ENCODE measurements at places on chromosomes 7 and 10. TPM values are rescaled to one million over a fixed set of nuclear protein-coding genes. Genes with fewer than 3 reads are reported as not detected.
A peak's percentile ranks its signal among the peaks of the same experiment; 100 is the strongest.

DNA sequence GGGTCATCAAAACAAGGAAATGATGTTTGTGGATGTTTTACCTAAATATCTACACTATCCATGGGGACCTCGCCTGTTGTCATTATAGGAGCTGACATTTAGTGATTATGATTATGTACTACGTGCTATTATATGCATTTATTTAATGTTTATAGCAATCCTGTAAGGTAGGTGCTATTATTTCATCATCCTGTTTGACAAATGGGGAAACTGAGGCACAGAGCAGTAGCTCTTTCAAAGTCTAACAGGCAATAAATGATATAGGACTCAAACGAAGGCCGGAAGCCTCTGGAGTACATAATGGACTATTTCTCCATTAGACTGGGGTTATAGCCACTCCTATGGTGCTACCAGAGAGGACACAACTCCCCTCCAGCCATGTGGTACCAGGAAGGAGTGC, 60.6 kb upstream of the KDM7A start:
- DNase-seq: no peak

DNA sequence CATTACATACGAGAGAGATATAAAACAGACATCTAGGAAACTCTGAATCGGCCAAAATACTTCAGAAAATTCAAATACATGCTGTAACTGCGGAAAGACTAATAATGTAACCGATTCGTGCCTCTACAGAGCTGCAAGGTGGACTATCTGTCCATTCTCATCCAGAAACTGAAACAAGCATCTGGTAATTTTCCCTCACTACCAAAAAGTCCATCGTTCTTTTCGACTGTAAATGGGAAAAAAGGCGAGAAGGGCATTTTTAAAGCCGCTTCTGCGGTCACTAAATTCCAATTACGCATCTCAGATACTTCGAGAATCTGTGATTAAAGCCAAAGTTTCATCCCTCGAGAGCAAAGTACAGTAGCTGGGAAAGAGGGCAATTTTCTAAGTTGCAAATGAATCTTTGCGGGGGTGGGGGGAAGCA, 1.3 kb downstream of the OGA start:
- no peak for DNase-seq

- no peak for DNase-seq
Observed at GRCh38 chr10:49690698-49691356, 11.4 kb downstream of the C10orf53 start.

ZNF804B gene
- polyA plus RNA-seq: not detected

DNA sequence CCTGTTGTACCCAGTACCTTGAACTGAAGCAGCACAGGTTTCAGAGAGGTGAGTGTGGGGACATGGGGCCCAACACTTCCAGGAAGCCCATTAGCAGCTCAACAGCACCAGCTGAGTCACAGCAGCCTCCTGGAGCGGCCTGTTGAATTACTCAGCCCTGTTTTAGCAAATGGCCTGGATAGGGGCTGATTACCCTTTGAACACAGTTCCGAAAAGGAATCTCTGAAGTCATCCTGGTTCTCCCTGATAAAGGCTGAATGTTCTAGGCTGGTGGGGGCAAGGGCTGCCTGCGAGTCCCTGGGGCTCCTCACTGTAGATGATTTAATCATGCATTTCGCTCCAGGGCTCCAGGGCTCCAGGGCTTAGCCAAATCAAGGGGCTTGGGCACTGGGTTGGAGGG, 287.5 kb downstream of the GRID1 start:
- DNase-seq: no peak

DNA sequence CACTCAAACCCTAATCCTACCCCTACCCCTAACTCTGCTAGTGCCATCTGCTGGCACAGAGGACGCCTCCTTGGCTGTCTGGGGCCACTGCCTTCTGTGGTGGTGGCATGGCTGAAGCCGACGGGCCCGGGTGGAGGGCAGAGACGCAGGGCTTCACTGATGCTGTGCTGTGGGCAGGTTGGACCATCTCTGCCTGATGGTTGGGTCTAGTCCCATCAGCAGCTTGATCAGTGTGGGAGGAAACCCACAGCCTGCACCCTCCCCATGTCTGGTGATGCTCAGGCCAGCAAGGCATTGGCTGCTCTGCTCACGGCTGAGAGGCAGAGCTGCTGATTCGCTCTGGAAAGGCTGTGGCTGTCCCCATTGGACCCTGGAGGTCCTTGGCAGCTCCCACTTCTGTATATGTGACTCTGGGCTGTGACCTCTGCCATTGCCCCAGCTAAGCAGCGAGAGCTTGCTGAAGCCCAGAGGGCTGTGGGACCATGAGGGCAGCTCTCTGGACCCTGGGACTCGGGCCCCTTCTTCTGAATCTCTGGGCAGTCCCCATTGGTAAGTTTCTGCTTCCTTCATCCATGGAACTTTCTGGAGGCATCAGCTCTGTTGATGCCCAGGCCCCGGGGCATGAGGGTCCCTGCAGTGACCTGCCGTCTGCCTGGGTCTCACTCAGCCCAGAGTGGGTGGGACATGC, at the start of gene SCART1:
TSS of gene SCART1 (plus strand) at position 430 of the 688 bp plus-strand sequence. CDS start at position 483, 53 bp downstream.
- no peak for DNase-seq

ICA1 gene
- 6.9 TPM for polyA plus RNA-seq

DNA sequence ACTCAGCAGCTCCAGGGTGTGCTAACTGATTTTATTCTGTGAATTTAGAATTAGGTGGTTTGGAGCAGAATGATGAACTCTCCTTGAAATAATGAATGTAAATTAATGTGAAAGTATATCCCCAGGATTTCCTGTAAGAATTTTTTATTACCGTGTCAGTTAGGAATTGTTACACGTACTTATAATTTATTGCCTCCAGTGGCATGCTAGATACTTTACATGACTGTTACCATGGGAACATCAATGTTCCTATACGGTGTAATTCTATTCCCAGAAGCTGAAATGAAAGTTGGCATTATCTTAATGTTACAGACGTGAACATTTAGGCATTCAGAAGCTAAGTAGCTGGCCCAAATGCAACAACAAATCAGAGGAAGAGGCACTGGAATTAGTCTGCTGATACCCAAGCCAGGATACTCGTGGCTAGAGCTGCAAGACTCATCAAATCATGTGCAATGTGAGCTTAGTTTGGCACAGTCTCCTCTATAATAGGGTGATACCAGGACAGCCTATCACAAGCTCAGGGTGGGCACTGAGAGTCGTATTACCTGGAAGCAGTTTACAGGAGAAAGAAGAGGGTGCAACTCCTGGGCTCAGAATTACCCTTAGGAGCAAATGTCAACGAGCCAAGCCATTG, 30.0 kb upstream of the PRKAR2B start:
- DNase-seq: no peak

DNA sequence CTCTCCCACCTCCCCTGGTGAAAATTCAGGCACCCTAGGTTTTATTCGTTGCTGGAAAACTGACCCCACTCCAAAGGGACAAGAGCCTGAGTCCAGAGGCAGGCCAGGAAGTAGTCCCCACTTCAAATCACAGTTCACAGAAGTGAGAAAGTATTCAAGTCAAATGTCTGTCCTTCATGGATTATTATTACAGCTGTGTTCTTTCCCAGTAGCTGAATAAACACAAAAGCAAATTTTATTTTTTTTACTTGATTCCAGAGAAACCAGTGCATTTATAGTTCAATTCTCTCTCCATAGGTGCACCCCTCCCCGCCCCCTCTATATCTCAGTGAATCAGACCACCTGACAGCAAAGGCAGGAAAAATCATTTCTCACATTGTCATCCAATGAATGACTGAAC, 113.8 kb upstream of the COL1A2 start:
- no peak for DNase-seq

- DNase-seq: no peak
Observed at GRCh38 chr10:63237396-63237795, 104.3 kb downstream of the NRBF2 start.

GRCh38 chr10:3213758-3214515, 41.4 kb upstream of the PITRM1 start:
- no peak for DNase-seq

GRCh38 chr10:126288547-126289493, 99.5 kb downstream of the ADAM12 start:
- DNase-seq: no peak

DNA sequence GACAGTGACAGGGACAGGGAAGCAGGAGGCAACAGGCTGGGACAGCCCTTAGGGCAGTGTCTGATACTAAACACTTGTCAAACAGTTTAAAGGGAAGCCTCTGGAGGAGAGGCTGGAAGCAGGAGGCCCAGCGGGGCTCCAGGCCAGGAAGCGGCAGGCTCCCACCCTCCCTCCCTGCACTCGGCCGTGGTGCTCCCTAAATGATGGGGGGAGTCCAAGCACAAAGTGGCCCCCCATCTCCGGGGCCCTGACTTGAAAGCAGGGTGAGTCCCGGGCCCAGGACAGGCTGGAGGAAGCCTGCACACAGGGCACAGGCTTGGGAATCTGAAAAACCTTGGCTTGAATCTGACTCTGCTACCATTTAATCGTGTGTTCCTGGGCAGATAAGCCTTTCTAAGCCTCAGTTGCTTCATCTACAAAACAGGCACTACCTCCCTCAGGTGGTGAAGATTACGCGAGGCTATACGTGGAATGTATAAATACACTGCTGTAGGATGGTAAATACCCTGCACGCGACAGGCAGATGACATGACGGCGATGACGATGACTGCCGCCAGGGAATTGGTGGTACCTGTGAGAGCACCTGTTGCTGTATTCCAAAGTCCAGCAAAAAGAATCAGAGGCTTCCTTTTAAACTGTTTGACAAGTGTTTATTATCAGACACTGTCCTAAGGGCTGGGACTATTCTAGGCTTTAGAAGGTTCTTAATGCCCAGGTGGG, 34.1 kb downstream of the GBX1 start:
- DNase-seq: no peak

DNA sequence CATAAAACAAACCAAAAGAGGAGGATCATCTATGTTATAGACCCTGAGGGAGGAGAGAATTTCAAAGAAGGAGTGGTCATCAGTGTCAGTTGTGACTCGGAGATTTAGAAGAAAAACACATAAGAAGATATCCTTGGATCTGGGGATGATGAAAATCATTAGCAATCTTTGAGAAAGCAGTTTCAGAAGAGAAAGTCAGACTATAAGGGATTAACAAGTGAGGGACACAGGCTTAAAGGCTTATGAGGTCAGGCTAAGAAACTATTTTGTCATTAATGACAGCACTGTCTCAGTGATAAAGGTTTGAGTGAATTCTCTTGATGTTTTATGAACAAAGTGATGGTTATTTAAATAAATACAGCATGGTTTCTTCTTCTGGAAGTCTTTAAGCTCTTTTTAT, 6.1 kb upstream of the GPR85 start:
- no peak for DNase-seq

DNA sequence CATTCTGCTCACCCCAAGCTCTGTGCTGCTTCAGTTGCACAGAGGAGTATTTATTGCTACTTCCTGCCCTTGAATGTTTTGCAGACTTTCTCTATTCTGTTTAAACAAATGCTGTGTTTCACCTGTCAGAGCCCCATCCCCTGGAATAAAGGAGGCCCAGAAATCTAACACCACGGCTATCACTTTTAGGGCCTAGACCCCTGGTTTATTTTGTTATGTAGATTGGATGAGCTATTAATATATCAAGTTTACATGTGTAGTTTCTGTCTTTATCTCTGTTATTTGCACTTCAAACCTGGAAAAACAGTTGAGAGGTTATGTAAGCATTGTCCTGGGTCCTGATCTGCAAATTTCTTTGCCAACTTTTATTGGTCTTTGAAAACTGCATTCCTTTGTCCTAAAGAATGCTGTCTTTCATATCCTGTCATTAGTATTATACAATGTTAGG, 630.1 kb downstream of the PARD3 start:
- DNase-seq: no peak

STEAP1B gene
- not detected for polyA plus RNA-seq

GRCh38 chr7:46292741-46293140, 371.7 kb upstream of the IGFBP3 start:
- DNase-seq: no peak

DNA sequence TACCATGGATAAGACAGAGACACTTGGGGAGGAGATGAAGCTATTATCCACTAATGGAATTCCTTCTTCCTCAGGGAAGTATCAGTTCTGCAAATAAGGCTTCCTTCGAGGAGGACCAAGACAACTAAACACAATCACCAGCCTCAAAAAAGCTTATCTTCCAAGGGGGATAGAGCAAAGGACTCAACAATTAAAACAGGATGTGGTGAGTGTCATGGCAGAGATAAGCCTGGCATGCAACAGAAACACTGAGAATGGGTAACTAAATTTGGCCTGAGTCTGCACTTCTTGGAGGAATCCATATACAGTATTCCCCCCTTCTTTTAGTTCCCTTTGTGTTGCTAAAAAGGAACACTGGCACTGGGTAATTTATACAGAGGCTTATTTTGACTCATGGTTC, 1285.2 kb downstream of the GATA3 start:
- DNase-seq: no peak

- DNase-seq: no peak
Observed at GRCh38 chr10:121448766-121449421, 149.3 kb downstream of the FGFR2 start.

EBLN1 gene
- not detected for polyA plus RNA-seq

- DNase-seq: no peak
Observed at GRCh38 chr10:51707392-51707791, 8.0 kb upstream of the CSTF2T start.

CTNNA3 gene
- polyA plus RNA-seq: not detected

DNA sequence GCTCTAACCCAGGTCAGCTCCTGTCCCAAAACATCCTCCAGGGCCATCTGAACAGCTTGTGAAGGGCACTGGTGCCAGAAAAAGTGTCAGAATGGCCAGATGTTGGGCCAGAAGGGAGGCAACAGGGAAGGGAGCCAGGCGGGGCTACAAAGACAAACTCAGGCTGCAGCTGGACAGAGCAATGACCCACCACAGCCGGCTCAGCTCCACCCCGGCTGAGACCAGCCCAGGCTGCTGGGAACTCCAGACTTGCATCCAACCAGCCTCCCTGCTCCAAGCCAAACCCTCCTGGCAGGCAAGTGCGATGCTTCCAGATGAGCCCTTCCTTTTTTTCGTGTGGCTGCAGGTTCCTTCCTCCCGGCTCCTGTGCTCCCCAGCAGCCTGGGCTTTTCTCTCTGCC, 466.9 kb downstream of the PTPRN2 start:
- DNase-seq: no peak

VWDE gene
- polyA plus RNA-seq: 0.11 TPM

CALHM3 gene
- polyA plus RNA-seq: not detected

GRCh38 chr7:50358041-50358705, 53.7 kb downstream of the IKZF1 start:
- DNase-seq: peak; percentile 44

- DNase-seq: no peak
Observed at GRCh38 chr7:11934796-11935195, 102.8 kb upstream of the THSD7A start.

DNA sequence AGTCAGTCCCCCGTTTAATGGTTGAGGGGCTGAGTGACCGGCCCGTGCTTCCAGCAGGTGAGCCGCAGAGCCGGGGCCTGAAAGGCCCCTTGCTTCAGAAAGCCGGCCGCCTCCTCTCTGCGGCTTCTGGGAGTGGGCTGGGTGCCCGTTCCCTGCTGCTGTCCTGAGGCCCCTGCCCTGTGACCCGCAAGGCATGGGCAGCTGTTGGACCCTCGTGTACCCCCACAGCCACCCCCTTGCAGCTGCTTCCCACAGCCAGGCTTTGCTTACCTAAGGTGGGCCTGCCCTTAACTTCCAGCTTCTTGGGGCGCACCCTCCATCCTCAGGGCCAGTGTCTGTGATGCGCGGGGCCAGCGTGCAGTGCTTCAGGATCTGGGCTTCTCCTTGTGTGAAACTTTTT, 26.6 kb downstream of the PFKFB3 start:
- no peak for DNase-seq

ADAMTS14 gene
- polyA plus RNA-seq: 0.36 TPM

Data from immature natural killer cell (primary cell).